ENCODE measurements at places on chromosomes 5 and 9. TPM values are rescaled to one million over a fixed set of nuclear protein-coding genes. Genes with fewer than 3 reads are reported as not detected.

The NKD2 gene
- 7.7 TPM for total RNA-seq

The MARVELD2 gene
- 29.5 TPM for total RNA-seq

The ARL14EPL gene
- total RNA-seq, result not detected

The TLR4 gene
- 0.07 TPM for total RNA-seq

The PIP5KL1 gene
- 11.6 TPM for total RNA-seq

The F12 gene
- 3.5 TPM for total RNA-seq

The LCN1 gene
- total RNA-seq, result not detected

The KCNV2 gene
- not detected for total RNA-seq

The GPR150 gene
- total RNA-seq, result not detected

The PCAT7 gene
- total RNA-seq, result 4.0 TPM

The PTGR1 gene
- total RNA-seq, result 43.5 TPM

The DOCK8 gene
- total RNA-seq, result 2.3 TPM

The PCDHGA11 gene
- 2.7 TPM for total RNA-seq

The INSL6 gene
- total RNA-seq, result not detected

The EMB gene
- 38.1 TPM for total RNA-seq

The PARP8 gene
- 34.0 TPM for total RNA-seq

The GFI1B gene
- total RNA-seq, result not detected

The PSIP1 gene
- total RNA-seq, result 362 TPM

The LCN12 gene
- 2.1 TPM for total RNA-seq

The SHOC1 gene
- not detected for total RNA-seq

The PPP3R2 gene
- not detected for total RNA-seq

The KIF4B gene
- 0.07 TPM for total RNA-seq

The SPATA31E1 gene
- total RNA-seq, result 0.09 TPM

The EPB41L4A gene
- 4.8 TPM for total RNA-seq

The IFNK gene
- not detected for total RNA-seq

The SLC45A2 gene
- total RNA-seq, result not detected

The HRH2 gene
- total RNA-seq, result 3.3 TPM

The TOR2A gene
- 13.2 TPM for total RNA-seq

The ANKRD55 gene
- total RNA-seq, result not detected

The ABHD17B gene
- 67.6 TPM for total RNA-seq

The DOK3 gene
- 15.9 TPM for total RNA-seq

The SPOCK1 gene
- 10.9 TPM for total RNA-seq

The HK3 gene
- total RNA-seq, result not detected

The TXNDC8 gene
- not detected for total RNA-seq
